Stimulated activated CD4-positive, alpha-beta T cell treated with anti-CD3 and anti-CD28 coated beads, Interleukin-2, amount 100 ng/mL, for 24 hours (primary cell): ENCODE measurements at places on chromosomes 6 and 20.

- no peak for DNase-seq
Measured at GRCh38 chr6:135008941-135009290, 45.7 kb downstream of the HBS1L start.

DNA sequence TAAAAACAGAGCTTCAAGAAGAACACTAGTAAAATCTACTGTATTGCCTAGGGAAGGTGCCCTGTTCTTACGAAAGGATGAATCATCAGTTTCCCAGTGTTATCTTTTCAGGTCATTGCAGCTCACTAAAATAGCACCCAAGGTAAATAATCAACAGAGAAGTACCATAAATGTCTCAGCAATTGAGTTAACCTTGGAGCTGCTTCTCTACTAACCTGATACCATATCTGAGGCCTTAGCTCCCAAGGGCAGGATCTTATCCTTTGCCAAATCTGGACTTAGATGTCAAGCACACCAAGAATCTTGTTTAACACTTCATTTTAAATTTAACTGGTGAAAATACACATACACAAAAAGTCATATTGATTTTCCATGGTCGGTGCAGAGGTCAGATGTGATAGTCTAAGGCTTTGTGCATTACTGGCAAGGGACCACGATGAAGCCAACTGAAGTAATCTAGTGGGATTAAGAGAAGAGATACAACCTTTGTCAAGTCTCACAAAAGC lies 81.5 kb downstream of the EDN1 start:
- no peak for DNase-seq

- no peak for DNase-seq
Measured at GRCh38 chr6:115902436-115902835, 158.3 kb downstream of the FRK start.

GRCh38 chr6:108914235-108915022 lies 66.2 kb downstream of the ARMC2 start:
- DNase-seq = peak; percentile 35

GRCh38 chr6:114762145-114762544 lies 419.3 kb upstream of the HS3ST5 start:
- no peak for DNase-seq

- no peak for DNase-seq
Measured at GRCh38 chr6:1972962-1973361, 272.4 kb downstream of the GMDS start.

- no peak for DNase-seq
Measured at GRCh38 chr20:46649965-46650542, 1.2 kb downstream of the SLC13A3 start.

DNA sequence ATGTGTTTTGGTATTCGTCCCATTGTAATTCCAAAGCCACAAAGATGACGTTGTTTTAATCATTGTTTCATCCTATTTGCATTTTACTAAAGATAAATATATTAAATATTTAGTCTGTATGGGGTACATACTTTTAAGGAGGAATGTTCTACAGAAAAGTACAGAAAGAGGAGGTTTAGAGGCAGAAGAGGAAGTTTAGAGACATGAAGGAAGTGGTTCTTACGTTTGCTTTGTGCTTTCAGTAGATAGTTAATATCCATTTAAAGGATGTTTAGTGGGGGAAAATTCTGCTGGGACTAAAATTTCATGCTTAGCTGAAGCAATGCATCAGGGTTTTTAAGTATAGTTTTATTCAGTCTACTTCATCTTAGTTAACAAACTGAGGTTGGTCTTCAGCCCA lies 116.6 kb downstream of the CRYBG1 start:
- no peak for DNase-seq

DNA sequence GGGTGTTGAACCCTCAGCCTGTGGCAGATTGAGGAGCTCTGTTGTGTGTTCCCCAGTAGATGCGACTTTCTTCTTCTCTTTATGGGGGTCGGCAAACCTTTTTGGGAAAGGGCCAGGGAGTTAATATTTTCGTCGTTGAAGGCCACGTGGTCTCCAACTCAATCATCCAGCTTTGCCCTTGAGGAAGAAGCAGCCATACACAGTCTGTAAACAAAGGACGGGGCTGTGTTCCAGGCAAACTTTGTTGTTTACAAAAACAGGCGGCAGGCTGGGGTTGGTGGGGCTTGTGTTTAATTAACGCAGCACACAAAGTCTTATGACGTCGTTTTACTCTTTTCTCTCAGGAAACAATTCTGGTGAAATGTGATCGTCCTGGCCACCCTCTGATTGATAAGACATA lies 20.2 kb downstream of the KIF25 start:
- DNase-seq = no peak

DNA sequence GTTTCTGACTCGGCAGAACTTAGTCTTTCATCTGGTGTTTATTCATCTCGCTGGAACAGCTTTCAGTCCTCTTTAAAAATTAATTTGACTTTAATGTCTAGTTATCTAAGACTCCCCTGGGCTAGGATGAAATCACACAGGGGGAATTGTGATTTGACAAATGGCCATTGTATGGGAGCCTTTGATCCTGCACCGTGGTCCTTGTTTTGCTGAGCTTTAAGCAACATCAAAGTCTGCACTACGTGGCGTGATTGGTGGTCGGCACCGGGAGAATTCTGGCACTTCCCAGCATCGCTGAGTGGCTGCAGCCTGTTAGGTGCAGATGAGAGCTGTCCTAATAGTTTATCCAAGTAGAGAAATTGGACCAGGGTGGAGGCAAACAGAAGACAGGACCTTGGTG lies 146.9 kb downstream of the TBC1D7 start:
- no peak for DNase-seq

DNA sequence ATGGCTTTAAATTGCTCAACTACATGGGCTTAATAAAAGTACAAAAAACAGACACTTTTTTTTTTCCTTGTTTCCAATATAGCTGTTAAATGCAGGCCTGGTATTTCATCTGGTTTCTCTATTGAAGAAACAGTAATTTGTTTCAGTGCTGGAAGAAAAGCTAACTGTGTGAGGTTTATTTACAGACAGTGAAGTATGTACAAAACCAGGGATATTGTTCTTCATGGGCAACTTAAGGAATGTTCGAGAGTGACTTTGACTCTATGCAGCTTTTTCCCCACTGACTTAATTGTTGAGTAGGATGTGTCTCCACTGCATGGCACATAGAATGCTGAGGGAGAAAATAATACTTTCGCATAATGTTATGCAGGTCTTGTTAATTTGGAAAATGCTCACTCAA lies 31.0 kb upstream of the PRL start:
- DNase-seq = no peak

- DNase-seq = no peak
Measured at GRCh38 chr6:84860509-84860908, 96.1 kb upstream of the TBX18 start.

DNA sequence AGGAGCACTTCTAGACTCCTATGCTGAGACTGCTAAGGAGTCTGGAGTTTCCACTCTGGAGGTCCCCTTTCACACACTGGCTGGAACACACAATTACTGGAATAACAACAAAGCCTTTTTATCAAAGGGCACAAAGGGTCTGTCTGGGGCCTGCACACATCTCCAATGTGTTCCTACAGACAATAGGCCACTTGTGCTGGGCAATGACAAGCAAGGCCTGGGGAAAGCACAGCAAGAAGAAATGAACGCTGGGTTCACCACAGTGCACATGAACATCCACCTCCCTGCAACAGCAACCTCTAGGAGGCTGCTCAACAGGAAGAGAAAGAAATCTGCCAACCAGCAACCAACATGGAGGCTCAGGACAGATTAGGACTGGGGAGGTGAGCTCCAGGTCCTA lies 43.9 kb downstream of the TRPC4AP start:
- no peak for DNase-seq

DNA sequence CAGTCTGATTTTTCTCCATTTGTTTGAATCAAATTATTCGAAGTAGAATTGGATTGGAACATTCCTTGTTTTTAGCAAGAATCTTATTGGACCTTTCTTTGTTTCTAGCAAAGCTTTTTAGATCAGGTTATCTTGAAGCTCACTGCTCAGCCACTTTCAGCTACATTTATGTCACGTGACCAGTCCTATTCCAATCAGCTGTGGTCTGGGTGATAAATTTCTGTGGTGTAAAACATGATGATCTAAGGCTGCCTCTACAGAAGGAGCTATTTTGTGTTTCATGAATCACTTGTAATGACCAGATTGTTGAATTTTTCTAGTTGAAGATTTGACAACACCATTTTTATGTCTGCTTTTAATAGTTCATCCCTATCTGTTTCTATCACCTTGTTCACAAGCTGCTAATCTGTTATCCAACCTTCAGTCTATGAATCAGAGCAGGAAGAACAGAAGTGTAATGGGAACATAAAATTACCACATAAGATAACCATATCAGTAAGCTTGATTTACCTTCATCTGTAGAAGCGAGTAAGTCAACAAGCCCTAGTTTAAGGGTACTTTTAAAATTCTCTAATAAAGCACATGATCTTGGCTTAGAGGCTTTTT lies 101.0 kb upstream of the MAP3K7 start:
- DNase-seq = no peak

- DNase-seq = peak; percentile 75
Measured at GRCh38 chr6:44002593-44003344, 124.5 kb downstream of the MRPL14 start.

DNA sequence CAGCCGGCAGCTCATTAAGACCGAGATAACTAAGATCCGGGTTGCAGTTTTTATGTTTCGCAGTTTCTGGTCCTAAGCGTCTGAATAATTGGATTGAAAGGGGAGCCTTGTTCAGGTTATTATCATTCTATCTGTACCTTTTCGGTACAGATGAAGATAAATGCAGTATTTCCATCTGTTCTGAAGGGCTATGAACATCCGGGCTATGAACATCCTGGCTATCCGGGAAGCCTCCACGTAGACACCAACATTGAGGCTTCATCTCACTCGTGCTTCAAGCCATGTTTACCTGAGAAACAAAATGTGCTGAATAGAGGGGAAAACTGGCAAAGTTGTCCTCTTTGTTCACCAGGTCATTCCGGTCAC lies 399 bp upstream of the REPS1 start:
- DNase-seq = no peak

DNA sequence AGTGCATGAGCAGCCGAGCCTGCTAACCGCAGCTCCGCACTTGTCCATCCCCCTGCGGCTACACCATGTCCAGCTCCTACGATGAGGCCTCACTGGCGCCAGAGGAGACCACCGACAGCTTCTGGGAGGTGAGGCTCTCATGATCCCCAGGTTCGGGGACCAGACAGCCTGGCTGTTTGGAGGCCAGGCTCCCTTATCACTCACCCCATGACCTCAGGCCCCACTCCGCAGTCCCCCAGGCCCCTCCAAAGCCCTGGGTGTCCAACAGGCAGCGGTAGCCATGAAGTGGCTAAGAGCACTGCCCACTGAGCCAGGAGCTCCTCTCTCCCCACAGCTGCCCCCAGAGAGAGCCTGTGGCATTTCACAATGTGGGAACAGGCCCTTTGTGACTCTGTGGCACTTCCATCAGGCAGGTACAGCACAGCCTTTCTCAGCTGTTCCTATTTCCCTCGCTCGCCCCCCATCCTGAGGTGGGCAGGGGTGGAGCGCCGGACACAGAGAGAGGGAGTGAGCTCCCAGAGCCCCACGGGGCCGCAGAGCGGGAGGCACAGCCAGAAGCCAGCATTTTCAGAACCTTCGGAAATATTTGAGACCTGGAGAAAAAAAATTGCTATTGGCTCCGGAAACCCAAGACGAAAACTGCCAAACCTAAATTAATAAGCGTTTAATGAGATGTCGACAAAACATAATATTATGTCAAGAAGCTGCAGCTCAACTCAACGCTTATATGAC lies 29.7 kb downstream of the SPDEF start:
- DNase-seq = no peak

DNA sequence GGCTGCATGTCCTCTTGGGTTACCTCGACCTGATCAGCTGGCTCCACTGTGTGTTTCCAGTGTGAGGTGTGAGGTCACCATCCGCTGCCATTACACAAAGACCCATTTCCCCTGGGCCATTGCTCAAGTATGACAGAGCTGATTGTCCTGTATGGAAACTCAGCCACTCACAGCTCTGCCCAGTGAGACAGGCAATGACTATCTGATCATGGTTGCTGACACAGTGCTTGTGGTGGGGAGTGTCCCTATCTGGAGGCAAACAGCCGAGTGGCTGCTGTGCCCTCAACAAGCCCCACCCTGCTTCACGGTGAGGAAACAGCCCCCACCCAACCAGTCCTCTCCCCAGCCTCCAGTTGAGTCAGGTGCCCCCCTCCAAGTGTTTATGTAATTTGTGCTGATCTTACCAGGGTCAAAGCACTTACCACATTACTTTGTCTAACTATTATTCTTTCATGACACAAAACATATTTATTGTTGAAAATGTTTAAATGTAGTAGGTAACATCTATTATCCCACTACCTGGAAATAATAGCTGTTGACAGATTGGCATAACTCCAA lies 11.7 kb upstream of the MAPK13 start:
- DNase-seq = peak; percentile 51

DNA sequence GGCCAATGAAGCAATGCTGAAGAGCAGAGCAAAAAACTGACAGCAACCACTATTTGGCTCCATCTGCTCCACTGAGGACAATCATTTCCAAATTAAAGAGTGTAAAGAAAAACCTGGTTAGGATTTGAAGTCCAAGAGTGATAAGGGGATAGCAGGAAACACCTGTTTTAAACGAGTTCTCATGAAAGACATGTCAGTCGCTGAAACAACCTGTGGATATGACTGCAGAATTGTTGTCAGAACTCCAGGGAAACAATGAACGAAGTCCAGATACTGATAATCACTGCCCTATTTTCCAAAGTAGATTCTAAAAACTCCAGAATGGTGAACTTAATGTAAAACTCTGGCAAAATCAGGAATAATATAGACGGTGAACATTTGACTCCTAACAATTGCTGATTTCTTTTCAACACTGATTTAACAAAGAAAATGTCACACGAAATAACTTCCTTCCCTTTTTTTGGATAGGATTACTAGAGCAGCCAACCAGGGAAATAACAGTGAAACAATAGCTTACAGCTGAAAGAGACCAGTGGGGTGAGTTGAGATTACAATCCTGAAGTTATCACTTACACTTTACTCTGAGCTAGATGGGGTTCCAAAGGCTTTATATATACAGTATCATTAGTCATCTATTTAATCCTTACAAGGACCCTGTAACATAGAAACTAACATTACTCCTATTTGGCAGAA lies 83.7 kb downstream of the ELOVL5 start:
- DNase-seq = no peak

DNA sequence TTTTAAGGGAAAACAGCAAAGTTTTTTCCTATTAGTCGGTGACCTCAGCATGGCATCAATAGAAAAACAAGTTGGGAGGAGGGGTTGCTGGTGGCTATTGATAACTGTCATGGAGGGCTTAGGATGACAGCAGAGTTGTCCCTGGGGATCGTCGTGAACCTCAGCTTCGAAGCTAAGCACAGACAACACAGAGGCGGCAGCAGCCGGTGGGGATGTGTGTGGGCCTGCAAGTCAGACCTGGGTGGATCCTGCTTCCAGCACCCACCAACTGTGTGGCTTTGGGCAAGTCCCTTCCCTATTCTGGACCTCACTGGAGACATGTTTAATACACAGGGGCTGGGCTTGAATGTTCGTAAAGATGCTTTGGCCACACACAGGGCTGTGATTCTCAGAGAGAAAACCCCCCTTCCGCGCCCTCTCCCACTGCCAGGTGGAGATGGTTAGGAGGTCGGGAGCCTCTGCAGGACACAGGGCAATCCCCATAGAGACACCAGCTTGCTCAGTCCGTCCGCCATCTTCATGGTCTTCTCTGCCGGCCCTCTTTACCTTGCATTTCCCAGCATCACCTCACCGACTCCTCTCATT lies 83.1 kb upstream of the TOX2 start:
- DNase-seq = no peak
